ENCODE measurements at places on chromosomes 4 and X.

GRCh38 chrX:33156152-33156726, 55.1 kb downstream of the DMD start:
- DNase-seq = no peak

DNA sequence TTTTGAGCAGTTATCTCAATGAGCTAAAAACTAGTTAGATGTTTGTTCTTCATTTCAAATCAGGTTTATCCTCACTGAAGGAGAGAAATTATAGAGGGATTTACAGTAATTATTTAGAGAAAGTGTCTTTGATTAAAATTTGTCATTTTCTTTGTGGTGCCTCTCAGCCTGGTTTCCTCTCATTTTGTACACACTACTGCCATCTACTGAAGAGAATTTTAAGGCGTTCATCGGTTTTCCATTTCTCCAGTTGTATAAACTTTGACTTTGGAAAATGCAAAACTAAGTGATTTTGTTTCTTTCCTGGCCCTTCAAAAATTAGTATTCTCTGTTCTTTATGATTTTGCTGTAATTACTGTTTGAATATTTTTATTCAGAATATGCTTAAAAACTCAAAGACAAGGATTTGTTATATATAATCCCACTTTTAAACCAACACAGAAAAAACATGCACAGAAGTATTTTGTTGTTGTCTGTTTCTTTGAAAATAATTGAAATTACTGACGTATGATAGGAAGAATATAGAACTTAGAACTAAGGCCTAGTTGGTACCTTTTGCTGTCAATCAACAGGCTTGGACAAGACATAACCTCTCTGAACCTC, 34.4 kb upstream of the ANXA3 start:
- no peak for DNase-seq

DNA sequence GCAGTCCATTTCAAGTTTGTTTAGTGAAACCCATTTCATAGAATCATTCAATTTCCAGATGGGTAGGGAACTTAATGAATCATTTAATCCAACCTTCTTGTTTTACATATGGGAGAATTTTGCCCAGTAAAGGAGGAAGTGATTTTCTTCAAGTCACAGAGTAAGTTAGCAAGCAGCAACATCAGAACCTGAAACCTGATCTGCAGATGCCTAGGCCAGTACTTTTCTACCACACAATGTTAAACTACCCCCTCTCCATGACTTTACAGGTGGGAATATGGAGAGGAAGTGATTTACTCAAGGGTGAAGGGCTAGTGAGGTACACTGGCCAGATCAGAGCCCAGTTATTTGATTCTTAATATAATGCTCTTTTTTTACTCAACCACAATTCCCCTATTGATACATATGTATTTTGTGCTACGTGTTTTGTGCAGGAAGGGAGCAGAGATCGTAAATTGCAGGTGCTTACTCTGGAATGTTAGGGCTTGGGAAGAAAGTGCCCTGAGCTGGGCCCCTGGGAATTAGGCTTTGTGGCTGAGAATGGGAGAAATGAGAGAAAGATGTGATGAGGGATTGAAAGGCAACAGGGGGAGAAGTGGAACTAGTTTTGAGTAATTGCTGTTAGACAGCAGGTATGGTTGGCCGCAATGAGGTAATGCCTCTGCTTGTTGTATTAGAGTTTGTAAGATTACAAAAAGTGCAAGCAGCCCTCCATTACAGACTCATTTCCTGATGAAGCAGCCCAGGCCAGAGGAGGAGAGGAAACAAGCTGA, 6.8 kb downstream of the LHFPL1 start:
- DNase-seq = no peak

GRCh38 chr4:130985371-130985770, 1889.4 kb downstream of the C4orf33 start:
- DNase-seq = no peak

DNA sequence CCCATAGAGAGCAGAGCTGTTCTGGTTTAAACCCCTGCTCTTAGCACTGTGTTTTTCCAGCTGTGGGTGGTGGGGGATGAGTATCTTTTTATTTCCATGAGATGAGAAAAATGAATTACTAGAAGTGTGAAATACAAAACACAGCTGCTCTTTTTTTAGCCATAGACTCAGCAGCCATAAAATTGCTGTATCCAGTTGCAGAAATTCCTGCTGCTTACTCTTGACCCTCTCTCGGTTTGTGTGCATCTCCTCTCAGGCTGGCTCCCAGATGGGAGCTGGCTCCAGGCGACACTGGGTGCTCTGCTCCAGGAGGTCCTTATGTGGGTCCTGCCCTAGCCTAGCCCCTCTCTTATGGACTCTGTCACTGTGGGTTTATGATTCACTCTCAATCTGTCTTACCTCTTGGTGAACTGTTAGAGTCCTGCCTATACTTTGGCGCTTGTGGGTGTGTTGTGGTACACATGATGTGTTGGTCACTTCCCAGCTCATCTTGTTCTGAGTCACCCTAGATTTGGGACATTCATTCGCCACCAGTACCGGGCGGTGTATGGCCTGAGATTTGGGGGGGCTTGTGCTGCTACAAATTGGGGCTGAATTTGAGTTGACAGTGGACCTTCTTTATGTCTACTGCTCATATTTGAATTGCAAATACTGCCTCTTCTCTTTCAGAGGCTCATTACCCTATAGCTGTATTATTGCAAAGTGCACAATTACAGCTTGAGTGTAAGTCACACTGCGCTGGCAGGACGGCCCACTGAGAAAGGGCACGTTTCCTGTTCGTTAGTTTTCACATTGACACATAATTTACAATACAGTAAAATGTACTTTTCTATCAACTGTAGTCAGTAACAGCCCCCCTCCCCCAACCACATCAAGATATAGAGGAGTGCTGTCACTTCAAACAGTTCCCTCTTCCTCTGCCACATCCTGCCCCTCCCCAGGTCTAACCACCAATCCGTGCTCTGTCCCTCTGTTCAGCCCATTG, 46.9 kb upstream of the MSANTD1 start:
- DNase-seq = no peak

GRCh38 chr4:73410916-73411730, 7.0 kb downstream of the ALB start:
- DNase-seq = no peak

- no peak for DNase-seq
These were observed 191.2 kb downstream of the BANK1 start for GRCh38 chr4:101981756-101982155.

DNA sequence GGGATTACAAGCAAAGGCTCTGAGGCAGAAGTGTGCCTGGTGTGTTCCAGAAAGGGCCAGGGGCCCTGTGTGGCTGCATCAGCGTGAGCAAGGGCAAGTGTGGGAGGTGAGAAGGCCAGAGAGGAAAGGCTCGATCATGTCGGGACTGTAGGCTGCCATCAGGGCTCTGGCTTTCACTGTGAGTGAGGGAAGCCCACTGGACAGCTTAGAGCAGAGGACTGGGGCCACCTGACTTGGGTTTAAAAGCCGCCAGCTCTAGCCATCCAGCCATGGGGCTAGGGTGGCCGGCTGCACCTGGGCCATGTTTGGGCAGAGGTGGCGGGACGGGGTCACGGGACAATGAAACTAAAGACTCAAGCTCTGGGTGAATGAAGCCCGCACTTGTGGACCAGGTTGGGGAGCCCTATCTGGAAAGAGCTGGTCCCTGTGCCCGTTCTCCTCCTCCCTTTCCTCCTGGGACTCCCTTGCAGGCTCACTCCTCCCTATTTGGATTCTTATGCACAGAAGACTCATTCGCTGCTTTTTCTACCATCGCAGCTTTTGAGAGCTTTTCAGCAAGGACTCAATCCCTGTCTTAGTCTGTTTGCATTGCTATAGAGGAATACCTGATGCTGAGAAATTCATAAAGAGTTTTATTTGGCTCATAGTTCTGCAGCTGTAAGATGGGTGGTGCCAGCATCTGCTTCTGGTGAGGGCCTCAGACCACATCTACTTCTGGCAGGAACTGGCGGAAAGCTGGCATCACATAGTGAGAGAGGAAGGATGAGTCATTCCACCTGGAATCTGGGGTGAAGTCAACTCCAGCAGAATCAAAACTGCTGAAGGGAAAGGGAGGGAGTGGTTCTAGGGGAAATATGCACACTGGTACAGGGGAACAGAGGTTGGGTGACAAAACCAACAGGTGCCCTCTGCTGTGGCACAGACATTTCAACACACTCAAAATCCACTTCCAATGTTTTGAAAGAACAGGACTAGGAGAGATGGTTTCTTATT, 15.3 kb downstream of the CTAG1B start:
- DNase-seq = no peak

GRCh38 chr4:22941688-22942375, 249.1 kb downstream of the GBA3 start:
- no peak for DNase-seq

DNA sequence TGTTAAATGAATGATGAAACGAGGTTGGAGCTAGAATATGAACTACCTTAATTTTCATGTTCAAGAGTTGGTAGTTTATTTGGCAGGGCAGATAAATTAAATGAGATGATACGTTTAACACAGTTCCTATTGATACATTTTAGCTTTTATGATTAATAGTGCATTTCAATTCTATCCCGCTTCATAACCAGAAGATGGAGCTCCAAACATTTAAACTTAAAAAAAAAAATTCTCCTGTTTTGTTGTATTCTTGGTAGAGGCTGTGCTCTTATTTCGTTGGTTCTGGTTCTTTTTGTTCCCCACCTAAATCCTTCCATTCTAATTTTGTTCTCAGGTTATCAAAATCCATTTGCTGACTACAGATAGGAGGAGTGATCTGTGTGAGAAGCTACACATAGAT, 71.8 kb upstream of the PTPN13 start:
- DNase-seq = no peak

GRCh38 chr4:150366487-150366999, 215.4 kb upstream of the MAB21L2 start:
- DNase-seq = no peak

DNA sequence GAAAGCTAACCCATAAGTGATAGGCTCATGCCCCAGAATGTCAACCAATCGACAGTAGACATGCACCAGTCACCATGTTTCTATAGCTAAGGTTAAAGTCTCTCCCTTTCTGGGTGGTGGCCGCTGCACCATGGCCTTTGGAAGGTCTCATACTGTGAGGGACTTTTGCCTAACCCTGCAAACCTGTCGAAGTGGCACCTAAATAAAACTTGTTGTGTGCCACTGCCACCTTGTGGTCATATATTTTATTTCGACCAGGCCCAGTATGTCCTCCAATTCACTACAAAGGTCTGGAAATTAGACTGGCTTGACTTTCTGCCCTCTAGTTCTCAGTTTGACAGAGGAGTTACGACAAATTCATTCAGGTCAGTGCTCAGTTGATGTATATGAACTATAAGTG, 163.1 kb downstream of the SMARCA1 start:
- no peak for DNase-seq

- DNase-seq = no peak
These were observed 798.4 kb upstream of the FTHL17 start for GRCh38 chrX:31870267-31870666.

- DNase-seq = no peak
These were observed 367.3 kb upstream of the FGF13 start for GRCh38 chrX:139078761-139079280.

GRCh38 chr4:5992828-5993321, 25.4 kb downstream of the C4orf50 start:
- no peak for DNase-seq

- no peak for DNase-seq
These were observed 6.1 kb downstream of the HOPX start for GRCh38 chr4:56674984-56675383.

- no peak for DNase-seq
These were observed 72.5 kb downstream of the SLC16A2 start for GRCh38 chrX:74493806-74494205.

GRCh38 chr4:121792966-121793365, 8.2 kb upstream of the EXOSC9 start:
- DNase-seq = no peak

DNA sequence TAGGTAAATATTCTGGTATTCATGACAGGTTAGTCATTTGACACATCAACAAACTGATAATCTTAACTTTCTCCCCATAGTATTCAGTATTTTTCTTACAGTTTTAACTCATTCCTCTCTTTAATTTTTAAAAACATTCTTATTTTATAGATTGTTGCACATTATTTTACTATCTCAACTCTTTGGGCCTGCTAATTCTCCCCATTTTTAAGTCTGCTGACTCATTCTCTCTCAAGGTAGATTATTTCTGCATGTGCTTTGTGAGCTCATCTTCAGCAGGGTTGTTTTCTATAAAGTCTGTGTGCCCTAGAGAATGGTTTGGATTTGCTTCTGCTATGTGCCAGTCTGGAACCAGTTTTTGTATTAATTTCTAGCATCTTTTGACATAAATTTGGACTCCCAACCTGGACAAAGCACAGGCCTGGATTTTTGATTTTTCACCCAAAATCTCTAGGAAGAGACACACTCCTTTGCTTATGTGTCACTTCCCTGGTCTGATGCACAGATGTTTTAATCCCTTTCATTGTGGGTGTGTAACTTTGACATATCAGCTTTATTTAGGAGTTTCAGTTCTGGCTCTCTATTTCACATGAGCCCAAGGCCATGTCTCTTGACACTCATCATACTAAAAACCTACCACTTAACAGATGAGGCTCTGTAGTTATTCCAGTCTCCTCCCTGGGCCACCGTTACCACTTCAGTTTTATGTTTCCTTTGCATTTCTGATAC, 194.3 kb upstream of the PGRMC2 start:
- DNase-seq = no peak

DNA sequence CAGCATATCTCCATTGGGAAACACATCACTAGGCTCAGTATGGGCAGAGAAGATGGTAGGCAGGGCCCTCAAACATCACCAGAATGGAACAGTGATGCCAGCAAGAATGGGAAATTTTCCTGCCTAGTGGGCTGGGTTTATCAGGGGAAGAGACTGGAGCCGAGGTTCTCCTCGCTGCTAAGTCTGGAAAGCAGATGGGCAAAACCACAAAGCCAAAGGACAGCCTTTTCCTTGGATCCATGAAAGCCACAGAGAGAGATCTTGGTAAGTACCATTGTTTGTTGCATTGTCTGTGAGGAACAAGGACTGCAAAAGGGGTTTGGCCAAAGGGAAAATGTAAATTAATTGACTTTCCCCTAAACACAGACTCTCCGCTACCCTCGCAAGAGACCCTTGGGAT, 80.1 kb downstream of the ATG4A start:
- DNase-seq = no peak

- DNase-seq = no peak
These were observed 30.2 kb upstream of the CCNG2 start for GRCh38 chr4:77126809-77127208.

GRCh38 chr4:13541720-13542576, 2.4 kb downstream of the NKX3-2 start:
- no peak for DNase-seq

DNA sequence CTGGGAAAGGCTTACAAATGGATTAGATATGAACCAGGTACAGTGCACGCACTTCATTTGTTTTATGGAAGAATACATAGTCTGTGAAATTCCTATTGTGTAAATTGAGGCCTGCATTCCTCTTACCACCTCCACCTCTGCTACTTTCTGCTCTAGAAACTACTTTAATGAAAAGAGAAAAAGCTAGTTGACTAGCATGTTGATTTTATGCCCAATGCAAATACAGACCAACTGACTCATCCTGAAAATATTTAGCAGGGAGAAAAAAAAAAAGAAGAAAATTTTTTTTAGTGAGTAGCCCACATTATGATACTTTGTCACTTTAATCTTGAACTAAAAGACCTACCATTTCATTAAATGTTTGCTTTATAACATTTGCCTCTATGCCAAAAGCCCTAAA, 41.2 kb downstream of the DCLK2 start:
- no peak for DNase-seq

GRCh38 chr4:61619528-61619927, 419.4 kb downstream of the ADGRL3 start:
- DNase-seq = no peak
